Activated CD4-positive, alpha-beta T cell treated with anti-CD3 and anti-CD28 coated beads, Interleukin-10, Interleukin-2, amounts not matched to agents 100 ng/mL and 50 ng/mL, durations not matched to agents 16 hours and 8 hours (primary cell): ENCODE measurements at places on chromosomes 11 and 22.
A peak's percentile ranks its signal among the peaks of the same experiment; 100 is the strongest.

DNA sequence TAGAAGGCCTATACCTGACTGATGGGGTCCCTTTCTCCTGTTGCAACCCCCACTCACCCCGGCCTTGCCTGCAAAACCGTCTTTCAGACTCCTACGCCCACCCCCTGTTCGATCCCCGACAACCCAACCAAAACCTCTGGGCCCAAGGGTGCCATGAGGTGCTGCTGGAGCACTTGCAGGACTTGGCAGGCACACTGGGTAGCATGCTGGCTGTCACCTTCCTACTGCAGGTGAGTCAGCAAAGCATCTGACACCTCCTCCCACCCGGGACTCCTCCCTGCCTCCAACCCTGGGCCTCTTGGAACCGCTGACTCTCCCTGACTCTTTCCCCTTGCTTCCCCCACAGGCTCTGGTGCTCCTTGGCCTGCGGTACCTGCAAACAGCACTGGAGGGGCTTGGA, 1.2 kb downstream of the ROM1 start:
- peak; percentile 57 for DNase-seq

- no peak for DNase-seq
Observed at GRCh38 chr22:33654173-33654895, 265.9 kb downstream of the LARGE1 start.

GRCh38 chr22:37045958-37046357, 5.6 kb upstream of the KCTD17 start:
- DNase-seq = peak; percentile 16

DNA sequence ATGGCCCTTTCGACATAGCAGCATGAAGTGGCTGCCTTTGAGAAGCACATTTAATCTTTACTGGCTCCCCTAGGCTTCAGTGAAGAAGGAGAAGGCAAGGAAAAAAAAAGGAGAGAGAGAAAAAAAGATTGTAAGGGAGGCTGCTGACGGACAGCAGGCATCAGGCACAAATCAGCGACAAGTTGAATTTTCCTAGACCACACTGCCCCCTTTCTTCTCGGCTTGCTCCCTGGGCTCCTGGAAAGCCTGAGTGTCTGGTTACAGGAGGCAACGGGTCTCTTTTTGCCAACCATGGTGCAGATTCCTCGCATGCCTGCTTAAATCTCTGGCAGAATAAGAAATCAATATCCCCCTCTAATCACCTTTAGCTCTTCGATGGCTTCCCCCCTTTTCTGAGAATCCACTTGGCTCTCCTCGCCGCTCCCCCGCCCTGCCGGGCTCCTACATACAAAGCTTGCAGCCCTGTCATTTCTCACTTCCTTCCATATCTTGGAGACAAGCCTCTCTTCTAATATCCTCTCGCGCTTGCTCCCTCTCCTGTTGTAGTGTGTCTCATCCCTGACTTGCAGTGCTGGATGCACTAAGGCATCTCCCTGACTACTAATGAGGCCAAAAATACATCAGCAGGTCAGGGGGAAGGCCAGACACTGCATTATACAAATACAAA, 14.3 kb downstream of the BLID start:
- no peak for DNase-seq

GRCh38 chr22:30129636-30130035, 49.4 kb downstream of the HORMAD2 start:
- DNase-seq = no peak

DNA sequence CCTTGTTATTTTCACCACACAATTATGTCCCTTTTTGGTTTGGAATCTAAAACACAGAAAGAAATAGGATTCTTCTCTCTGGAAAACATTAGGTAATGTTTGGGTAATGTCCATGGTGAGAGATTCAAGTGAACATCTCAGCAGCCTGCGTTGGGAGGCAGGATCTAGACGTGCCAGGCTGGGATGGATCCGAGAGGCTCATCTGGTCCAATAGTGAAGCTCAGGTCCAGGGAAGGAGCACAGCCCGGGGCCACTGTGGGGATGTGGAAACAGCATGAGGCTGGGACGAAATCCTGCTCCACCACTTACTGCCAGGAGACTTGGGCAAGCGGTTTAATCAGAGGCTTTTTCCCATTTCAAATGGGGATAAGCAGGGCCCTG, 109.9 kb downstream of the CSNK2A3 start:
- DNase-seq = no peak

GRCh38 chr11:80118073-80118472, 677.2 kb upstream of the TENM4 start:
- no peak for DNase-seq

DNA sequence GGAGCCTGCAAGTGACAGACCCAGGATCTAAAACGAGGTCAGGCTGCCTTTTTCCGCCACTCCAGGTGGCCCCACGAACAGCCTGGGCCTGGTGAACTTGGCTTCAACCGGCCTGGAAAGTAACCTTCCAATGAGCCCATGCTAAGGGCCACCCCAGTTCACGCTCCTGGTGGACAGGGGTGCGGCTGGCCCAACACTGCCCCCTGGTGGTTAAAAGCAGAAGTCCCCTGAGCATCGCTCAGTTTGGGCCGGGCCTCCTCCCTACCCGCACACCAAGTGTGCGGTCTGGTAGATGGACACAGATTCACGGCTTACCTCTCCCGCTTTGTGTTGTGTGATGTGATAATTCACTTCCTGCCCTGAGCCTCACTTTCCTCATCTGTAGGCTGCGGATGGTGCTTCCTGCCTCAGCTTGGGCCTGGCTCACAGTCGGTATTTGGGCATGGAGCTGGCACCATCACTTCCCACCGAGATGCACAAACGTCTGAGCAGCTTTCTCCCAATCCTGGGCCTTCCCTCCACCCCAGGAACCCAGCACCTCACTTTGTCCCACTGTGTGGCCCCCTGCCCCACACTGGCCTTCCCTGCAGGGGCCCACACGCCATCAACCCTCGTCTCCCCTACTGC, 13.7 kb upstream of the SEC14L3 start:
- peak; percentile 77 for DNase-seq

DNA sequence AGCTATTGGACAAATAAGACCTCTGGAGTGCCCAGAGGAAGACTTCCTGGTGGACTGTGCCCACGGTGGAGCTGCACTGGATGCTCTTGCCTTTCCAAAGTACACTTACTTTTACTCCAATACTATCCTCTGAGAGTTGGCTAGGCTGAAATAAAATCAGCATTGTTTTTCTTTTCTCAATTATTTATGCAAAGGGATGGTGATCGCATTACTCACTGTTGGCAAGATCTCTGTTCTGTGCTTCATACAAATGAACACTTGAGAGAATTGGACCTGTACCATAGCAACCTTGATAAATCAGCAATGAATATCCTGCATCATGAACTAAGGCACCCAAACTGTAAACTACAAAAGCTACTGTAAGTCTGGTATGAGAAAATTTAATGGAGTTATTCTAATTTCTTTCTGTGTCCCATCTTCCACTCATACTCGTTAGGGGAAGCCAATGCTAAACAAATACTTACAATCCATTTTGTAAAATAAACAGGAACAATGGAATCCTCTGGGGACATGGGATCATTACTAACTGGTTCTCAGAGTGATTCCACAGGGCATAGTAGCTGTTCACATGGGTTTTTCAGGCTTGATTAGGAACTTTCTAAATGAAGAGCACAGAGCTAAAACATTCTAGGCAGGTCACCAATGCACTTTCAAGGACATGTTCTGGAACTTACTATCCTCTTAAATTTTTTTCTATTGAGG, 26.3 kb downstream of the NLRP14 start:
- no peak for DNase-seq

DNA sequence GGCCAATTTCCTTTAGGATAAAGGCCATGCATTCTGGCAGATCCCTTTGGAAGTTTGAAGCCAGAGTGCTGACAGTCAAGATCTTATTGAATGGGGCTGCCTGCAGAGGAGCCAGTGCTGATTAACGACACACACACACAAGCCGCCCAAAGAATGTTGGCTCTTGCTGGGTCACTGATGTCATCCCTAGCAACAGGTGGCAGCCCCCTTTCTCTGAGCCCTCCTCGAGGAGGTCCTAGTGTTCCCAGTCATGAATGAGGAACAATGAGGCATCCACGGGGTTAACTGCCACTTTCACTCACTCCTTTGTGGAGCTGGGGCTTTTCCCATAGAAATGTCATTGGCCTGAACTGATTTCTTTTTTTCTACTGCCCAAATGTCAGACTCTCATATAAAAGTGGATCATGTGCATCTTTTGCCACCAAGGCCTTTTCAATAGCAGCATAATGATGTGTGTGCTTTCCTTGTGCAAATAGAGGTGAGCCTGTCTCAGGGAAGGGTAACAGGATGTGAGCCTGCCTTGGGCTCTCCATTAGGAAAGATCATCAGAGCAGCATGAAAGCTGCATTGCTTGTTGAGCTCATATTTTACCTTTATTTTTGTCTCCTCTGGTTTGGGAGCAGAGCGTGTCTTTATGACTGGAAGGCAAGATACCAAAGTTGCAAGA, 301.8 kb upstream of the MTNR1B start:
- DNase-seq = no peak

DNA sequence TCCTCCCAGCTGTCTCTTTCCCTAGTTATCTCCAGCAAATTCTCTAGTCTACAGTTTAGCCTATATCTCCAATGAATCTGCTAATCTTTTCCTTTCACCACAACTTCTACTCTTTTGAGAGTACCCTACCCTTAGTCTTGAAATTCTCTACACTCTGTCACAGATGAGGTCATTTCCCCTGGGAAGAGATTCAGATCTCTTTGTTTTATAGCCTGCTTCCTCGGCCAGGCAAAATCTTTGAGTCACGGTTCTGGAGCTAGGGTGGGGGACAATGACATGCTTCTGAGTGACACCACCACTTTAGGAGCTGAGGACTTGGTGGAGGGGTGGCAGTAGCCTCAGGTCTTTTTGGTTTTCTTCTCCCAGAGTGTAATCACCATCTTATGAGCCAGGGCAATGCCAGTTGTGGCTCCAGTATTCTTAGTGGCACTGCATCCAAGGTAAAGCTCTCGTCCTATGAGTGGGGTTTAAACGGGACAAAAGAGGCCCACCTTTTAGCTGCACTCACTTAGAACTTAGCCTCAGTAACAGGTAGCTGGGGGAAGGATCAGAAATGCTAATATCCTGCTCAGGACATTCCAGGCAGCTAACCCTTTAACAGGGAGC, 98.5 kb upstream of the RRM1 start:
- no peak for DNase-seq

DNA sequence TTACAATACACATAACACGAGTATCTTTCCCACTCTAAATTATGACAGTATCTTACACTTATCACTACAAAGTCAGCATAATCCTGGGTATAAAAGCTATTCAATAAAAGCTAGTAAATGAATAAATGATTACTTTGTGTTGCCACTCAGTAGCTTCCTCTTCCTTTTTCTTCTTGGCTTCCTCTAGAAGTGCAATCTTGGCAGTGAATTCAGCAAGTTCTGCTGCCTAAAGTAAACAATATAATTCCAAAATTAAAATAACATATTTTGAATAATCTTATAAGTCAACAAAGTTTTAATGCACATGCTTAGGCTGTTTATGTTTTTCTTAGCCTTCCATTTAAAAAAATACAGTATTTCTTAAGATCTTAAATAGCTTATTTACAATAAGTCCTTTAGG, 60.4 kb downstream of the RDX start:
- DNase-seq = no peak

GRCh38 chr11:120996973-120997372, 26.9 kb upstream of the TBCEL start:
- no peak for DNase-seq

GRCh38 chr11:62142921-62143320, 19.1 kb downstream of the INCENP start:
- DNase-seq = no peak

- peak; percentile 42 for DNase-seq
Observed at GRCh38 chr11:47186700-47187695, 764 bp upstream of the PACSIN3 start.

GRCh38 chr22:24429411-24430365, 2.3 kb downstream of the ADORA2A start:
- peak; percentile 89 for DNase-seq

- no peak for DNase-seq
Observed at GRCh38 chr11:845872-846495, 3.3 kb downstream of the TSPAN4 start.

GRCh38 chr22:44888491-44889254, 121.1 kb downstream of the PHF21B start:
- DNase-seq = no peak

DNA sequence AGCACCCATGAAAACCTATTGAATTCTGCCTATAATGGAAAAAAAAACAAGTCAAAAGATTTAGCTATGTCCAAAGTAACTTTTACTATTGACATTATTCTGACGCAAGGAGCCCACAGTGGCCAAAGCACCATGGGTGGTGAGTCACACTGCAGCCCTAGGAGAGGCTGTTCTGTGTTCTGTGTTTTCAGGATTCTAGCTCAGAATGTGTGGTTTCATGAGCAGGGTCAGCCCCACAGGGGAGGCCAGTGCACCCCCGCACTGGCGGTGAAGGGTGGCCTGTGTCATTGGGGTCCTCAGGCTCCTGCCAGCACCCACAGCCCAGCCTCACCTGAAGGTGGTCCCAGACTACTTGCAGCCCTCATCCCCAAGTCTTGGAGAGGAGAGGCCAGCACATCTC, 112.2 kb downstream of the BRD1 start:
- no peak for DNase-seq

GRCh38 chr11:2477254-2477653, 32.4 kb downstream of the KCNQ1 start:
- DNase-seq = no peak

GRCh38 chr11:131302836-131303235, 67.6 kb upstream of the NTM start:
- DNase-seq = no peak

GRCh38 chr22:48886604-48887393, 940.9 kb downstream of the BRD1 start:
- DNase-seq = no peak

- DNase-seq = no peak
Observed at GRCh38 chr11:95917193-95918036, 6.5 kb downstream of the MTMR2 start.

- DNase-seq = no peak
Observed at GRCh38 chr11:46378811-46379481, 2.5 kb upstream of the MDK start.

GRCh38 chr22:38079804-38080203, 4.2 kb downstream of the SLC16A8 start:
- DNase-seq = no peak

DNA sequence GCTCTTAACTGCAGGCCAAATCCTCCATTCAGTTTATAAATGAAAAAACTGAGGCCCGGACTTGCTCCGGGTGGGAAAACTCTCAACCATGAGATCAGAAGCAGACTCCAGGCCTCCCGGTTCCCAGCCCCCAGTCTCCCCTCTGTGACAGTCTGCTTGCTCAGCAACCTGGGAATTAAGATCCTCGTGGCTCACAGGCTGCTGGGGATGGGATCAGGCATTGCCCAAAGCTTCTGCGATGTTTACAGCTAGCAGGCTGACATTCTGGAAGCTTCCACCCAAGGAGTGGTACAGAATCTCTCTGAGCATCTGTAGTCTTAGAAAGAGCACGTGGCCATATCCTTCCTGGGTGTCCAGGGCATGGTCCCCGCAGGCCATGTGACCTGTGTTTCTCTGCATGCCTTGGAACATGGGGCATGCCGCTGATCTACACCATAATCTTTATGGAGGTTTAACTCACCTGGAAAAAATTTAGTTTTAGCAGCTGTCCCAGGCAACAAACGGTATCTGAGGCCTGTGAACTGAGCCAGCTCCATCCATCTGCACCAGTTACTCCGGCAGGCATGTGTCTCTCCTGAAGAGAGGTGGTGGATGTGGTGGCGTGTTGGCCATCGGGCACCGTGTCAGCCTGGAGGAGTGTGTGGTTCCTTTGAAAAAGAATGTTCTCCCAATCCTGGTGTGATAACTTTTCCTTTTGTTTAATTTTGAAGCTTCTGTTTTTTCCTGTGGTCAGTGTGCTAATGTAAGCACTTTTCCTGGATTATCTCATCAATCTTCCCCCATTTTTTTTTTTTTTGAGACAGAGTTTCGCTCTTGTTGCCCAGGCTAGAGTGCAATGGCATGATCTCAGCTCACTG, 7.9 kb downstream of the FBLN1 start:
- DNase-seq = no peak

GRCh38 chr22:37052386-37053309, 1.1 kb downstream of the KCTD17 start:
- DNase-seq = no peak
